Esophagus squamous epithelium (tissue), 5 donors: ENCODE measurements at places on chromosomes 4 and X.

- no peak for DNase-seq
Measured at GRCh38 chrX:33840176-33840575, 291.9 kb downstream of the FAM47A start.

DNA sequence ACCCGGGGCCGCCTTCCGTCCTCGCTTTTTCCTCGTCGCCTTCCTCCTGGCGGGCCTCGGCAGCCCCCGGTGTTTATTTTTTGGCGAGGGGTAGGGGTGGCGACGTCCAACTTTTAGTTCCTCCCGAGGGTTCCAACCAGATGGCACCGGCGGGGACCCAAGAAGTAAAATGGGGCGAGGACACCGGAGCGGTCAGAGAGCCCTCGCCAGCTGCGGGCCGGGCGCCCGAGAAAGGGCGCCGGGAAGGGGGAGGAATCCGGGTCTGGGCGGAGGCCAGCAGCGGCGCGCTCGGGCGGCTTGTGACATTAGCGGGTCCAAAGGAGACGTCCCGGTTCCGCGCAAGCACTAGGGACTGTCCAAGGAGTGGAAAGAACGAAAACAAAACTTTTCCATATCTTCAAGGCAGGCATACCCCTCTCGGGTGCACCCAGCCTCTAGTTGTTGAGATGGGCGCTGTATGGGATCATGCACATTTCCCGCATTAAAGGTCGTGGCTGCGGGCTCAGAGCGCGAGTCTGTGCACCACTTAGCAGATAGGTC is 691 bp upstream of the USP46 start:
- no peak for DNase-seq

GRCh38 chr4:169414913-169415312 is 144.2 kb upstream of the SH3RF1 start:
- no peak for DNase-seq

DNA sequence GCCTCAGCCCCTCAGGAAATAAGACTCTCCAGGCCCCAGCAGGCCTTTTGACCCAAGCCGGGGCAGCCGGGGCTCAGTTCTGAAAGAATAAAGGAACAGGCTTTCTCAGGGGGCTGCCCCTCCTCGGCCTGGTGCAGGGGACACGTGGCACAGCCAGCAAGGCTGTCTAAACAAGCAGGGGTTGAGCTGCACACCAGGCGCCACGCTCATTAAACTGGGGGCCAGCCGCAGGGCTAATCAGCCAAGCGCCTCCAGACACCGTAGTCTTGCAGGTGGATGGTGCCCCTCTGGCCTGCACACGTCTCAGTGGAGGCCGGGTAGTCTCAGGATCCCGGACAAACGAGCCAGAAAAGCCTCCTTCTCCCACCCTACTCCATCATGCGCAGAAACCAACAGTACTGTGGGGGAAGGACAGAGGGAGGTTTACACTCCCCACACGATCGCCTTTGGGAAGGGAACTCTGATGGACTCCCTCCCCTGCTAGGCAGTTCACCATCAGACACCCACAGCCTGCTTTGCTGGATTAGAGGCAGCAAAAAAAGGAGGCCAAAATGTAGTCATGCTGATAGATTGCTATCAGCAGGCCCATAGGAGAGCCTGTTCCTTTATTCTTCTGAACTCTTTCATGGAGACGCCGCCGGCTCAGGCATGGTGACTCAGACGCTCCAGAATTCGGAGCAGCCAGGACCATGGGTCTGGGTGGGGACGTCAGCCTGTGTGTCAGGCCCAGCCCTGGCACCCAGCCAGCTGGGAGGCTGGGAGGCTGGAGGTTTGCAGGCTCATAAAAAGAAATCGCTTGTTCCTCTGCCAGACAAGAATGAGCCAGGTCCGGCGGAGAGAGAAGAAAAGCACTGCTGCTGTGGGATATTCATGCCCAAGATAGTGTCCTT is 342.4 kb downstream of the BCOR start:
- DNase-seq, result no peak

DNA sequence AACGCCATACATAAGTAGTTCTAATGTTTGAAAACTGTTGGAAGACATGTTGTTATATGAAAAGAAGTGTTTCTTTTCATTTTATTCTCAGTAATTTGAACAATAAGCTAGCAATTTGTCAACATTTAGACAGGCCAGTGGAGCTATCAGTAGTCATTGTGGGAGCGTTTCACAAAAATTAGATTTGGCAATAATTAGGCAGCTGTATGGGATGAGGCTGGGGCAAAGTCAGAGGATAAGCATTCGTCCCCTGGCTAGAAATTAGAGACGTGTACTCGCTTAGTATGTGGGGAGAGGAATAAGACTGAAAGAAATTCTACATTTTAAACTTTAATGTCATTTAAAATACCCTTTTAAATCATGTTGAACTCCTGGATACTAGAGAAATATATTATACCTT is 70.6 kb downstream of the TMEM144 start:
- no peak for DNase-seq
